CD4-positive, alpha-beta memory T cell (primary cell): ENCODE measurements at places on chromosomes 7 and 10.

DNA sequence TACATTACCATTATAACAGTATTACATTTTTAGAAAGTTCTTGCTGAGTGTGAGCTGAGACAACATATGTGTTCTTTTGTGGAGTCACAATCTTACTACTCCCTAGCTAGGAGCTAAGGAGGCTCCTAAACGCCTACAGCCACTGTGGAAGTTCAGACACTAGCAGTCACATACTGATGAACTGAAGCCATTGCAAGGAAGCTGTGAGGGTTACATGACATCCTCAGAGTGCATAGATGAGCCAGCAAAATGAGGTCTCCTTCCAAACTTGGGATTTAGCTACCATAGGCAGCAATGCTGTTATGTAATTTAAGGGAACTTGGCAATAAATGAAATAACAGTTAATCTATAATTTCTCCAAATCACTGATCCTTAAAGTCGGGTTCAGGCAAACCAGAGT, 10.8 kb upstream of the ST7 start:
- no peak for DNase-seq

GRCh38 chr7:88344956-88345832, 38.5 kb upstream of the STEAP4 start:
- no peak for DNase-seq

DNA sequence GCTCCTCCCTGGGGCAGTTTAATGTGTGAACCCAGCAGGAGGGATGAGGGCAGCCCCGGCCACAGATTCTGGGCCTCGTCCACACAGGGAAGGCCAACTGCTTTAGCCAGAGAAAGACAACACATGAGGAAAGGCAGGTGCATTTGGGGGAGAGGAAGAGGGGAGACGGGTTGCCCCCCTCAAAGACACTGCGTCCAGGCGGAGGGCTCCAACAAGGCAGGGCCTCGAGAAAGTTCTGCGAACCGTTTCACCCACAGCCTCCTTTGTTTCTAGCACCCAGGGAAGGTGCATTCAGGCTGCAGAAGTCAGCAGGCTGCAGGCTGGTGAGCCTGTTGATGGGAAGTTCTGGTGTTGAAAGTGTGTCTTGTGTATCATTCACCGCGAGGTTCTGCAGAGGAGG, 10.1 kb downstream of the FOXL3 start:
- no peak for DNase-seq

DNA sequence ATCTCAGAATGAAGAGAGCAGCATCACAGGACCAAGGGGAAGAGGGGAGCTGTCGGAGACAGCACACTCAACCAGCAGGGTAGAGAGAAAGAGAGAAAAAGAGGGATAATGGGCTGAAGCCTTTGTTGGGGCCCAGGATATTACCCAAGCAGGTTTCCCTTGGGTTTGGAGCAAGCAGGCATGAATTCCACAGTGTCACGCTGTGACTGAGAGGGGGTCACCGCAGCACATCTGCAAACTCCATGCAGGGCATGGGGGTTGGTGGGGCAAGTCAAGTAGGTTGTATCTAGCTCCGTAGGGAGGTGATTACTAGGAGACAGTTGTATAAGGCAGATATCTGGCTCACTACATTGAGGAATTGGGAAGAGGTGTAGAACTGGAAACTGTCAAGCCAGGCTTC, 42.2 kb upstream of the SEMA3E start:
- no peak for DNase-seq

DNA sequence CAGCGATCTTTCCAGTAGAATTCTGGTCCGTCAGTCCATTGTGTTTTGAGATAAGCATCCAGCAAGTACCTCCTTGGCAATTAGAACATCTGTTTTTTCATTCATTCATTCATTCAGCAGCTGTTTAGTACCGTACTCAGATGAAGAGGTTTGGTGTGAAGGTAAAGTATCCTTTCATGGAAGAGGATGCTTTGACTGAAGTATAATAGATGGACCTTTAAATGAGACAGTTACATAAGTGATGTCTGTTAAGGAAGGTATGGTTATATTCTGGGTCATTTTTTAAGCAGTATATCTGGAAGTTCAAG, 1.2 kb downstream of the MAPK8 start:
- no peak for DNase-seq

DNA sequence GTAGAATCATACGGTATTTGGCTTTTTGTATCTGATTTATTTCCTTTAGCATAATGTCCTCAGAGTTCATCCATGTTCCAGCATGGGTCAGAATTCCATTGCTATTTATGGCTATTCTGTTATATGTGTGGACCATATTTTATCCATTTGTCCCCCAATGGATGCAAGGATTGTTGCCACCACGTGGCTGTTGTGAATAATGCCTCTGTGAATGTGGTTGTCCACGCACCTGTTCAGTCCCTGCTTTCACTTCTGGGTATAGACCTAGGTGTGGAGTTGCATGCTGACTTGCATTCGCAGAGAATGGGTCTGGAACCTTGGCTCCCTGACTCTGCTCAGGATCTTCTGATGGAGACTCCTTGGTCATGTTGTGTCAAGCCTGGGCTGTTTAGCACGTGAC, 199.9 kb downstream of the CAMK1D start:
- DNase-seq: no peak

GRCh38 chr10:11525503-11525902, 85.9 kb downstream of the USP6NL start:
- DNase-seq: no peak

- no peak for DNase-seq
Measured at GRCh38 chr7:137953043-137953664, 48.7 kb downstream of the CREB3L2 start.

DNA sequence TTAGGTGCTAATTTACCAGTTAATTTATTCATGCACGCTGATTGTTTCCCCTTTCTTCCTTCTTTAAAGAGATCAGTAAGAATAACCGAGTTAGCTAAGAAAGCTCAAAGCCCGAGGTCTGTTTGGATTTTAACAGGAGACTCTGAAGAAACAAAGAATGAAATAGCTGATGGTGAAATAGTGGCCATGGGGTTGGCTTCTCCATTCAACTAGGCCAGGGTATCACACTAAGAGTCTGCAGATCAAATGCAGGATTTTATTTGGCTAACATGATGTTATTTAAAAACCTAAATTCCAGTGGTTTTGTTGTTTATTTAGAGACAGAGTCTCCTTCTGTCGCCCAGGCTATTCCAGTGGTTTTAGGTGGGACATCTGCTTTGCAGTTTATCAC, 65.2 kb upstream of the SYPL1 start:
- DNase-seq: no peak

DNA sequence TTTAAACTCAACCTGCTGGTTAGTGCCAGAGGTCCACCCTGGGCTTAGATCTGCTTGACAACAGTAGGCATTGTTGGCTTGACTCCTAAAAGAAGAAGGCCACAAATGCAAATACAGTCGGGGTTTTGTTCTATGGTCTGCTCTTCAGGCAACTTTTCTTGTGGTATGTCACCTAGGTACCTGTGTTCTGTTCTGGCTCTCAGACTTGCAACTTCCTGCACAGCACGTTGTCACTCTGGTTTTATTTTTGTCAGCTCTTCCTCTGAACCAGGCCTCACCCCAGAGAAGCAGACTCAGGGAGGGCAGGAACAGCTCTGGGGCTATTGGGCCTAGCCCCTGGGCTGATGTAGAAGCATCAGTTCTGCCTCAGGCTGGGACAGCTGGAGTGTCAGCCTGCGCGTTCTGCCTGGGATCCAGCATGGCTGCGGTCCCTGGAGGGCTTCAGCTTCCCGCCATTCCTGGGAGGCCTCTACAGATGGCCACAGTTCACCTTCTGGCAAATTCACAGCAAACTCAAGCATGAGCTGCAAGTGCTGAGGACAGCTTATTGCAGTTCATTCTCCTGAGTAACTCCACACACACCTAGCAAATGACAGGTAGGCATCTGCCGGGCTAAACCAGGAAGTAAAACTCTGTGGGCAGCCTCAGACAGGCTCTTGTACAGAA, 11.0 kb upstream of the PDCD4 start:
- peak; percentile 77 for DNase-seq

GRCh38 chr10:51900180-51900579, 200.8 kb upstream of the CSTF2T start:
- no peak for DNase-seq

DNA sequence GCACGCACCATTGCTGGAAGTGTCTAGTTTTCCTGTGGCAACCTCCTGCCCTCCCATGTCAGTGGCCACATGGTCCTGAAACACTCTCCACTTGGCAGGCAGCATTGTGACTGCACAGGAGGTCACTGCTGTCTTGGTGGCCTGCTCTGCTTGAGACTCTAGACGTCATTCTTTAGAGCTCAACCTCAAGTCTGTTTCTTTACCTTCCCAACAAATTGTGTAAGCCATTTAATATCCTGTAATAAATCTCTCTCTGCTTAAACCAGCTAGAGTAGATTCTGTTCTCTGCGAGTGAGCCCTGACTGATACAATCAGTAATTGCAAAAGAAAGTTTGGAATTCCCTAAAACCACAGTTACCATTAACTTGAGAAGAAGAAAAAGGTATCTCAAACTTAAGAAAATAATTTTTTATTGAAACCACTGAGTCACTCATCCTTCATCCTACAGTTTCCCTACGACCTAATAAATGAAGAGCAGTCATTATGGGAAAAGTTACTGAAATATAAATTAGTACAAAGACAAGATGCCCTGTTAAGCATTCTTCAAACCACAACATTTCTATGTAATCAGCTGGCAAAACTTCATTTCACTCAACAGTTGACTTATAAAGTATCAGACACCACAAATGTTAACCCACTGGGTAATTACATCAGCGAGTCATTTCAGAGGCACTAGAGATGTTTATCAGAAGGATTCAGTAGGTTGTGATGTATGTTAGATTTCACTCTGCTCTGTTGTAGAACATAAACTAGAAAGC, 18.0 kb downstream of the SLC25A13 start:
- DNase-seq: no peak

DNA sequence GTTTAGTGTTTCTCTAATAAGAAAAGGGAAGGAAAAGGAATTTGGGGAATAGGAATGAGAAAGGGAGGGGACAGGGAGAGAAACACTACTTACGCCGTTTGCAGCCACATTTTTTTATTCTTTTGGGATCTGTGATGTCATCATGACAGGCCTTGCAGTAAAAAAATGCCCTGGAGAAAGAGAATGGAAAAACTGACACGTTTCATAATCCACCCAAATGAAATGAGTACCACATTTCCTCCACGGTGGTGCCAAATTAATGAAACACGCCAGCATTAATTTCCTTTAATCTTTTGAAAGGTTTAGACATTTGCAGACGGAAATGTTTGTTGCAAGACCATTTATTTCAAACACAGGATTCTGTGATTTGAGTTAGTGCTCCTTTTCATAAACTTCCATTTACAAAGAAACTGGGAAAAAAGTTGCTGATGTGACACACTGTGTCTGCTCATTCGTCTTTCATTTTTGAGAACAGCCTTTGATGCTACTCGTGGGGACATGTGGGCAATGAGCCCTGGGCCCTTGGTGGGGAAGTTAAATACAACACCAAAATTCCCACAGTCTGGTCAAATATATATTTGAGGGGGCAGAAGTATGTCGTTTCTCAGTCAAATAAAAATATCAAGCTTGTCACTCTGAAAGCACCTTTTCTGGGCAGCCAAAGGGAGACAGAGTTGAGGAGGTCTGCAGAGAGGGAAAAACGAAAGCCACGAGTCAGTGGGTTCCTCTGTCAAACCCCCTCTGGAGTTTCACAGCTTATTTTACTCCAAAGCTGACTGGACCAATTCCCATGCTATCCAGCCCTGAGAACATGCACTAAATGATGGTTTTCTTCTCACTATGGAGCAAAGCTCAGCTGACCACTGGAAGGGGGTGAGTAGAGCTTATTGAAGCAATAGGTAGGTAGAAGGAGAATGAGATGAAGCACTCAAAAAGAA, 625.5 kb downstream of the KCNMA1 start:
- no peak for DNase-seq

DNA sequence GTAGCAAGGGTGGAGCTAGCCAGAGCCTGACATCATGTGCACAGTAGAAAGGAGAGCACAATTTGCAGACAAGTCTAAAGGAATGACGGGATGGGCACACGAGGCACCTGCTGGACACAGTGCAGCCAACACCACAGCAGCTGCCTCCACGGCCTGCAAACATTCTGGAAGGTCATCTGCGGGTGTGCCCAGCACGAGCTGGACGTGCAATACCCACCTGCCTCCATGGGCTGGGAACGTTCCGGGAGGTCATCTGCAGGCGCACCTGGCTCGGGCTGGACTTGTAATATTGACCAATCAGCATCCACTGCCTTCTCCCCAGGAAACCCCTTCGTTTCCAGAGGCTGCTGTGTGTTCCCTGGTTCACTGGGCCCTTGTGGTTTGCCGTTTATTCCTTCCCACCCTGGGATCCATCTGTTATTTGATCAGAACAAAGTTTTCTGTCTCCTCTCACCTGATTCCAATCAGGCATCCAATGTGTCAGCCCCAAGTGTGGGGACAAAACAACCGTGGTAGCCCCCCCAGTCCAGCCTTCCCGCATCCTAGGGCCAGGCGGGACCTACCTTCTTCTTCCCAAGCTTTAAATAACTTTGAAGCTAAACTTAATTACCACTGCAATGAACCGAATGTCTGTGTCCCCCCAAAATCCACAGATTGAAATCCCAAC, 243.4 kb upstream of the PPP2R2D start:
- no peak for DNase-seq

DNA sequence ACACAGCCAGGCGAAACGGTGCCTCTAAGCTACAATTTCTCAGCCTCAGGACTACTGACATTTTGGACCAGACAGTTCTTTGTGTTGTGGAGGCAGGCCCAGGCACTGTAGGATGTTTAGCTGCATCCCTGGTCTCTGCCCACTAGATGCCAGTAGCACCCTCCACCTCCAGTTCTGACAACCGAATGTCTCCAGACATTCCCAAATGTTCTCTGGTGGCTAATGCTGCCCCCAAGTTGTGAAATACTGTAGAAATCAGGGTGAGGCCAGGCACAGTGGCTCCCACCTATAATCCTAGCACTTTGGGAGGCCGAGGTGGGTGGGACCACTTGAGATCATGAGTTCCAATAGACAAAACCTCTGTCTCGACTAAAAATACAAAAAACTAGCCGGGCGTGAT, 18.2 kb downstream of the HNRNPF start:
- DNase-seq: peak; percentile 36

GRCh38 chr10:11835704-11836103, 12.5 kb downstream of the PROSER2 start:
- no peak for DNase-seq

GRCh38 chr10:61316676-61317265, 136.4 kb downstream of the TMEM26 start:
- no peak for DNase-seq

DNA sequence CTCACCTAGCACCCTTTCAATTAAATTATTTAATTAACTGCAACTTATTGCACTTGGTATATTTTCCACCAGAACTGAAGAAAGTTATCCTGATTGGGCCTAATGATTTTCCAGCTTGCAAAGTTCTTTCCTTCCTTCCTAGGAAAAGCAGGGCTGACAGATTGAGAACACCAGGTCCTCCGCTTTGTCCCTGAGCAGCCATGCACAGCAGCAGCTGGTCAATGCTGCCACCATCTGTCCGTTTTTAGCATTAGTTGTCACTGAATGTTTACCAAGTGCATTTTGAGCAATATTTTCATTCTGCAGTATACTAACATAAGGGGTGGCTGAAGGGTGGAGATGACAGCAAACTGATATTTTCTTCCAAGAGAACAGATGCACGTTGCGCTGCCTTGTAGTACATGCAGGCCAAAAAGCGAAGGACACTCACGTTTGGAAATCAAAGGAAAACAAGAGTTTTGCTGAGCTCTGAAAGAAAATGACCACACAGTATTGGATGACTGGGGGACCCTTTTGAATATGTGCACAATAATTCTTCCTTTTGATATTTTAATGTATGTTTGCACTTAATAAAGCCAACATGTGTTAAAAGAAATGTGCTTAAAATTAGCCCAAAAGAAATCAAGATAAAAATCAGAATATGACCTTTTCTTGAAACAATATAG, 248.8 kb upstream of the PTN start:
- no peak for DNase-seq

GRCh38 chr10:839550-840205, 91.8 kb downstream of the LARP4B start:
- DNase-seq: no peak
